ENCODE measurements at places on chromosomes 5 and 9.

GRCh38 chr9:131330814-131331600 is 41.5 kb downstream of the PLPP7 start:
- DNase-seq, result no peak

GRCh38 chr5:53874409-53874808 is 314.0 kb downstream of the NDUFS4 start:
- DNase-seq, result no peak

DNA sequence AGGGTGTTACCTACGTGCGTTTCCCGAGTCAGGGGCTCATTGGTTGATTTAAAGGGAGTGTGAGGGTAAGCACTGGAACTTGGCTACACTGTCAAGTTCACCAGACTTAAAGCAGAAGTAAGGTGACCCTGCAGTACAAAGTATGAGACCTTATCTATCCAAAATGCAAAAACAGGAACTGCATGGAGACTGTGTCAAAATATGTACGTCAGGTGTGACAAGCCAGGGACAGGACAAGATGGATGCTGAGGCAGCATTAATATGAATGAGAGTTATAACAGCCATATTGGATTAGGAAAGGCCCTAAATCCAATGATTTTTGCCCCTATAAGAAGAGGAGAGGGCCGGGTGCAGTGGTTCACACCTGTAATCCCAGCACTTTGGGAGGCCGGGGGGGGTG is 15.4 kb upstream of the SUSD3 start:
- no peak for DNase-seq

- DNase-seq, result no peak
Observed at GRCh38 chr5:141790630-141791029, 87.6 kb downstream of the PCDH1 start.

DNA sequence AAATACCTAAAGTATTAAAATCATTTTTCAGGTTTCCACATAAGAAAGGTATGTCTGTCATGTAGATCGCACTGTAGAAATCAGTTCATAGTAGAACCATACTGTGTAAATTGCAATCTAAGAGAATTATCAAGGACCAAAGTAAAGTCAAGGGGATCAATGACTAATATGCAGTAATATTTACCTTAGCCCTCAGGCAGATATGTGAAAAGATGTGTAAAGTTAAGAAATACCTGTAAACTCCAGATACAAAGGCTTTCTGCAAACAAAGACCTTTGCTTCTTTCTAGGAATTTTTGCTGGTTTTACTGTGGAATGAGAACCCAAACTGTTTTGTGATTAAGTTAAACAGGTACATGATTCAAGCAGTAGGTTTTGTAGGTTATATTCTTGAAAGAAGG is 11.6 kb downstream of the POLK start:
- no peak for DNase-seq
